ENCODE measurements at places on chromosomes 16 and 17.

- no peak for DNase-seq
These were observed 6.8 kb downstream of the NAE1 start for GRCh38 chr16:66824006-66824405.

DNA sequence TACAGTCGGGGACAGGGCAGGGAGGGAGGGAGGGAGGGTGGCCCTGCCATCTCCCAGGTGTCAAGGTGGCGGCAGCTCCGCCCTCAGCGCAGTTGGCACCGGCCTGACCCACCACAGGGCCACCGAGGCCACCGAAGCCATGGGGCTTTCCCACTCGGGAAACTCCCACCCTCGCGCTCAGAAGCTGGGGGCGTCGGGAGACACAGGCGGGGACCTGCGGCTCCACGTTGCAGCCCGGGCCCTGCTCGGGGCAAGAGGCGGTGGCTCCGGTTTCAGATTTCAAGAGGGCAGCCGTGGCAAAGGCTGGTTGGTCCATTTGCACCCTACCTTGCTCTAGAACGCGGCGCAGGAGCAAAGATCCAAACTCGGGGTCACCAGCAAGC lies 544 bp downstream of the CYB561 start:
- DNase-seq: peak; percentile 68

DNA sequence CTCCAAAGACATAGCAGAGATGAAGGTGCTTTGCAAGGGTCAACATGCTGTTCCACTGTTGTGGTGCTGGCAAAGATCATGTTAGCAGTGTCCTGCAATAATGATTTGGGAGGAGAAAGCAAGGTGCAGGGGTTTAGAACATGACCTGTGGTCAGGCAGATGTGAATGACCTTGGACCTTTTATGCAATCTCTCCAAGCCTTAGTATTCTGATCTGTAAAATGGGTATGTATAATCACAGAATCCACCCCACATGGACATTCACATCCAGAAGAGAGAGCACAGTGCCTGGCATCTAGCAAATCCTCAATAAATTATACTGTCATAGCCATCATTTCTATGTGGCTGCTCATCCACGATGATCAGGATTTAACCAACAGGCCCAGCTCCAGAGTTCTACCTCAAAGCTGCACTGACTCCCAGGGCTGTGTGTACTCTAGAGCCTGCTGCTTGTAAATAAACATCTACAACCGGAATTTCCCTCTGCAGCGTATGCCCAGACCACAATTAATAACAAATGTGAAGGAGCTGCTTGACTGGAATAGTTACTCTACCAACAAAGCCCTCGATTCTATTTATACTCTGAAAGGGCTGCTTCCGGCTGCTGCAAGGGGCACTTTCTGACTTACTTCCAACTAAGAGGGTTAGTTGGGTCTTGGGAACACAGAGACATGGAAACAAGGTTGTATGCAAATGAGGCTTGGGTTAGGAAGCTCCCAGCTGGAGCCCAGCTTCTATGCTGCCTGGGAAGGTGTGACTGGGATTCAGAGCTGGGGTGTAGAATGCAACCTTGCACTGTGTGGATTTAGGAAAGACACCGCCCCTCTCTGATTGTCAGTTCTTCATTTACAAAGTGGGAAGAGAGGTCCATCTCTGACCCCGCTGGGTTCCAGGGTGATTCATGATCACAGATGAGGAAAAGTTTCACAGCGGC lies 265.2 kb downstream of the XYLT1 start:
- no peak for DNase-seq

GRCh38 chr16:10579575-10579964 lies 828 bp downstream of the EMP2 start:
- no peak for DNase-seq

GRCh38 chr16:27676839-27677238 lies 126.9 kb downstream of the KATNIP start:
- no peak for DNase-seq

GRCh38 chr16:53068423-53068833 lies 13.6 kb downstream of the CHD9 start:
- no peak for DNase-seq

GRCh38 chr16:64925166-64925565 lies 196.7 kb downstream of the CDH11 start:
- no peak for DNase-seq

DNA sequence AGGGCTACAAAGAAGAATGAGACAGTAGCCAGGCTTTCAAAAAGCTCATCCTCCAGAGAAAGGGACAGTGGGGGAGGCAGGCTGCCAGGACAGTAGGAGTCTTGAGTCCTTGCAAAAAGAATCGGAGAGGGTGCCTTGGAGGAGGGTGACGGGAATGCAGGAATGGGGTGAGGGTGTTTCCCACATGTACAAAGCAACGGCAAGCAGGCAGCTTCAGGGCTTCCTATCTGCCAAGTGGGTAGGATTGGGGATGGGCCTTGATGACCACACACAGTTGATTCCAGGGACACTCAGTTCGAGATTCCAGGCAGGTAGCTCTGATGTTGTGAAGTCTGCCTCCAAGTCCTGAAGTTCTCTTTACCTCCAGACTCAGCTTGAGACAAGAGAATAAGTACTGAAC lies 54.4 kb downstream of the C17orf67 start:
- DNase-seq: no peak

GRCh38 chr17:4509401-4509800 lies 10.7 kb downstream of the SPNS2 start:
- DNase-seq: no peak
